ENCODE measurements at places on chromosomes 4 and X. TPM values are rescaled to one million over a fixed set of nuclear protein-coding genes. Genes with fewer than 3 reads are reported as not detected.

The PNMA5 gene
- total RNA-seq = not detected

The DUSP9 gene
- total RNA-seq = not detected

The RASSF6 gene
- total RNA-seq = not detected

The CENPE gene
- total RNA-seq = 50.8 TPM

The GASK1B gene
- total RNA-seq = 238 TPM

The GAB1 gene
- total RNA-seq = 41.8 TPM

The DDX3X gene
- total RNA-seq = 300 TPM

The TMEM47 gene
- 22.2 TPM for total RNA-seq

The COX7B2 gene
- total RNA-seq = not detected

The CD38 gene
- not detected for total RNA-seq

The XAGE3 gene
- not detected for total RNA-seq

The AFM gene
- not detected for total RNA-seq

The VCX3A gene
- not detected for total RNA-seq

The PDE5A gene
- total RNA-seq = 2.3 TPM

The PRRG3 gene
- total RNA-seq = not detected

The NXF2 gene
- not detected for total RNA-seq

Measured in endothelial cell of umbilical vein (primary cell).